ENCODE measurements at places on chromosomes 4 and X. TPM values are rescaled to one million over a fixed set of nuclear protein-coding genes. Genes with fewer than 3 reads are reported as not detected.
A peak's percentile ranks its signal among the peaks of the same experiment; 100 is the strongest.

ARHGEF6 gene
- total RNA-seq: 43.4 TPM

GRCh38 chr4:100244347-100244746 is 54.1 kb upstream of the DDIT4L start:
- no peaks in the 10 kb centered on the region for H3K27me3 ChIP-seq
- H3K27ac ChIP-seq: no peak overlapping the region
- no peaks in the 10 kb centered on the region for H3K36me3 ChIP-seq

DNA sequence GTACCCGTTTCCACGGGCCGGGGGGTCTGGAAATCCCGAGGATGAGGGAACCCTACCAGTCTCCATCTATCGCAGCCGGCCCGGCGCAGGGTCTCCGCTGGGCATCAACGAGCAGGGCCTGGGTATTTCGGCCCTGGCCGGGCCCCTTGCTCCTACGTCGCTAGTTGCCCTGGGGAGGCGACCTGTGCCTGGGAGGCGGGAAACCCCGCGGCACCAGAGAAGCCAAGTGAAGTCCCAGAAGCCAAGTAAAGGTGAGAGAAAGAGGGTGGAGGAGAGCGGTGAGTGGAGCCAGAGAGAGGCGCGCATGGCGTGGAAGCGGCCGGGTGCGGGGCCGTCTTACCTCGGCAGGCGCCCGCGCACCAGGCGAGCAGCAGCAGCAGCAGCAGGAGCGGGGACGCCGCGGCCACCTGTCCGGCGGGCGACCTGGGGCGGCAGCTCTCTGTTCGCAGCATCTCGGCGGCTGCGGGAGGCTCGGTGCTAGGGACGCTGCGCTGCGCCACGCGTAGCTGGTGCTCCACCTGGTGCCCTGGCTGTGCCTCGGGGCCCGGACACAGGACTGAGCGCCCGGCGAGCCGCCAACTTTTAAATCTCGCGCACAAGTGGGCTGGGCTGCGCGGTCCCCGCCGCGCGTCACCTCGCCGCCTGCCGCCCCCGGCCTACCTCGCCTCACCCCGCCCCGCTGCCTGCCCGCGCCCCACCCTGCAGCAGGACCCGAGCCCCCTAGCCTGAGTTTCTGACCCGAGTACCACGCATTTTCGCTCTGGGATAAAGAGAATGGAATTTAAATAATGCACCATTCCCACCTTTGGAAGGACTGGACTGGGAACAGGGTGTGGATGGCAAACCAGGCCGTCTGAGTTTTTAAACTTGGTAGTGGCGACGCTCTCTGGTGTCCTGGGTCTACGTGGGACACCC is at the start of gene NMU:
NMU (minus strand) TSS at position 558 of the 915 bp plus-strand sequence; CDS start at position 452, 106 bp downstream.
- peaks cover 14% of the 10 kb centered on the region for H3K4me1 ChIP-seq
- H3K4me3 ChIP-seq: no peak within 1 kb of the TSS
- no peak within 1 kb of the TSS for H3K27ac ChIP-seq
- peak; percentile 50 for DNase-seq

DNA sequence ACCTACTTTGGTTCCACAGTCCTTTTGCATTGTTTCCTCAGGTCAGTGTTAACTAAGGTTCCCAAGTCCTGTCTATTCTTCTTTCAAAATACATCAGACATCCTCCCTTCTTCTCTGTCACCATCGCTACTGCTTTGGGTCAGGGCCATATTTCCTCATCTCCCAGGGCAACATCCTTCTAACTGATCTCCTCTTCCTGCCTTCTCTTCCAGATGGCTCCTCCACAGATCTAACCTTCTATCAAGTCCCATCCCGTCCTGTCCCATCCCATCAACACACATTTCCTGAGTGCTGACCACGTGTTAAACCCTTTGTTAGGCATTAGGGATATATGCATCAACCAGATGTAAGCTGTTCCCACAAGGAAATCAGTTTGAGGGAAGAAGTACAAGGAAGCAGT is 25.9 kb downstream of the PLAC1 start:
- no peak overlapping the region for H3K27ac ChIP-seq
- no peaks in the 10 kb centered on the region for H3K36me3 ChIP-seq
- no peak for DNase-seq
- H3K27me3 ChIP-seq: no peaks in the 10 kb centered on the region
- H3K4me1 ChIP-seq: no peaks in the 10 kb centered on the region

DNA sequence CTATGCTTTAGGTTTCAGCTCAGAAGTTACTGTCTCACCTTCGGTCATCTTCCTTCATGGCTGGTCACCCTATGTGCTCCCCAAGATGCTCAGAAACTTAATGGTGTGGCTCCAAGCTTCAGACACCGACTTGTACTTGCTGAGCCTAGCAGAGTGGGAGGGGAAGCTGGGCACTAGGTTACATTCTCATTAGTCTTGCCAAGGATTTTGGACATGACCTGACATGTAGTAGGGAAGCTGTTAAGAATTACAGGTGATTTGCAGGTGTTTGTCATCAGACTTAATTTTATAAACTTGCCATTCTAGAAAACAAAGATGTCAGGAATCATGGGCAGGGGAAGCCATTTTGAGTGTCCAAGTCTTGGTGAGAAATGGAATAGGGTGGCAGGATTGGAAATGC is 72.4 kb downstream of the CCNG2 start:
- H3K36me3 ChIP-seq: no peaks in the 10 kb centered on the region
- no peak overlapping the region for H3K4me3 ChIP-seq
- no peaks in the 10 kb centered on the region for H3K27me3 ChIP-seq
- no peaks in the 10 kb centered on the region for H3K4me1 ChIP-seq
